ENCODE measurements at places on chromosomes 6 and 20.

DNA sequence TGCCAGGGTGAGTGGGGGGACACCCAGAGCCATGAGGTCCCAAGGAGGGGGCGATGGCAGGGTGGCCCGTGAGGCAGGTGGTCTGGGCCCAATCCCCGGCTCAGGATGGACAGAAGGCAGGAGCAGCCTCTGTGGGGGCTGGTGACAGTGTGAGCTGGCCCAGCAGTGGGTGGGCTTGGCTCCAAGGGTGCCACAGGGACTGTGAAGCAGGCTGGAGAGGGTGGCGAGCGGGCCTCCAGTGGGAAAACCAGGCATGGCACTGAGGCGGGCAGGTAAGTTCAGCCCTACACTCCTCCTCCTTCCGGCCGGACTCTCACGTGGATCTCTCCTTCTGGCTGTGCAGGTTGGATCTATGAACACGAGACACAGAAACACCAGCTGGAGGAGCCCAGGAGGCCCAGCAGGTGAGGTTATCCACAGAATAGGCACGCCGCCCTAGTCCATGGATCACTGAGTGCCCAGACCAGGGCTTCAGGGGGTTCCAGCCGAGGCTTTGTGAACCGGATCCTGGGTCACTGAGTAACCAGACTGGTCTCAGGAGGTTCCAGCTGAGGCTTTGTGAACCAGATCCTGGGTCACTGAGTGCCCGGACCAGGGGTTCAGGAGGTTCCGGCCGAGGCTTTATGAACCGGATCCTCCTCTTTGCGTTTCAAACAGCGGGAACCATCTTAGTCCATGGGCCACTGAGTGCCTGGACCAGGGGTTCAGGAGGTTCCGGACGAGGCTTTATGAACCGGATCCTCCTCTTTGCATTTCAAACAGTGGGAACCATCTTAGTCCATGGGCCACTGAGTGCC is 76.4 kb upstream of the BHLHE23 start:
- DNase-seq = peak; percentile 26

GRCh38 chr20:46388937-46389336 is 17.5 kb downstream of the ELMO2 start:
- DNase-seq = no peak

DNA sequence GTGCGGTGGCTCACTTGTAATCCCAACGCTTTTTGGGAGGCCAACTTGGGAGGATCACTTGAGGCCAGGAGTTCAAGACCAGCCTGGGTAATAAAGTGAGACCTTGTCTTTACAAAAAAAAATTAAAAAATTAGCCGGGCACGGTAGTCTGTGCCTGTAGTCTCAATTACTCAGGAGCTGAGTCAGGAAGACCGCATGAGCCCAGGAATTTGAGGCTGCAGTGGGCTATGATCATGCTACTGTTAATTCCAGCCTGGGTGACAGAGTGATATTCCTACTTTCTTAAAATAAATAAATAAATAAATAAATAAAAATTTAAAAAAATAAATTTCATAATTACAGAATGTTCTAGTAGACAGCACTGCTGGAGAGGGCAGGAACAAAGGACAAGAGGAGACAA is 62.4 kb downstream of the DST start:
- DNase-seq = no peak

GRCh38 chr6:89932245-89932802 is 38.1 kb downstream of the GJA10 start:
- no peak for DNase-seq

GRCh38 chr20:34525709-34526416 is 9.6 kb downstream of the DYNLRB1 start:
- peak; percentile 77 for DNase-seq

DNA sequence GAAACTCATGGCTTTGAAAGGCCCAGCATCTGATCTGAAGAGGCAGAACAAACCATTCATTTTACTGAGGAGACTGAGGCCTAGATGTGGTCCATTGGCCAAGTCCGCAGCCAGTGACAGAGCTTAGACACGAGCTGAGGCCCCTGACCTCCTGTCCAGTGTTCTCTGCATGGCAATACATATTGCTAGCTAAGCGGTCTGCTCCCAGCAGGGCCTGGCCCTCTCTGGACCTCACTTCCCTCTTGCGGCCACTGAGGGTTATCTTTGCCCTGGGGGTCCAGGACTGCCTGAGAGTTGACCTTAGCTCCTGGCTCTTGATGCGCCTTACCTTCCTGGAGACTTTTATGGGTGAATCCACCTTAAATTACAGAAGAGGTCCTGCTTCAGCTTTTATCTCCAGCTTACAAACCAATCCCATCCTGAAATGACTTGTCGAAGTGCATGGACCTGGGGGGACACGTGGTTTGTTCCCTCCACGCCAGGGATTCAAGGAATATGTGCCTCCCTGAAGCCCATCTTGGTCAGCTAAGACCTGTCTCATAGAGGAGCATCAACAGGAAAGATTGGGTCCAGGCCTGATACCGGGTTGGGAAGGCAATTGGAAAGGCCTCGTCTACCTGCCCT is 75.6 kb downstream of the CNBD2 start:
- no peak for DNase-seq

GRCh38 chr6:6811128-6812009 is 222.8 kb downstream of the LY86 start:
- no peak for DNase-seq

DNA sequence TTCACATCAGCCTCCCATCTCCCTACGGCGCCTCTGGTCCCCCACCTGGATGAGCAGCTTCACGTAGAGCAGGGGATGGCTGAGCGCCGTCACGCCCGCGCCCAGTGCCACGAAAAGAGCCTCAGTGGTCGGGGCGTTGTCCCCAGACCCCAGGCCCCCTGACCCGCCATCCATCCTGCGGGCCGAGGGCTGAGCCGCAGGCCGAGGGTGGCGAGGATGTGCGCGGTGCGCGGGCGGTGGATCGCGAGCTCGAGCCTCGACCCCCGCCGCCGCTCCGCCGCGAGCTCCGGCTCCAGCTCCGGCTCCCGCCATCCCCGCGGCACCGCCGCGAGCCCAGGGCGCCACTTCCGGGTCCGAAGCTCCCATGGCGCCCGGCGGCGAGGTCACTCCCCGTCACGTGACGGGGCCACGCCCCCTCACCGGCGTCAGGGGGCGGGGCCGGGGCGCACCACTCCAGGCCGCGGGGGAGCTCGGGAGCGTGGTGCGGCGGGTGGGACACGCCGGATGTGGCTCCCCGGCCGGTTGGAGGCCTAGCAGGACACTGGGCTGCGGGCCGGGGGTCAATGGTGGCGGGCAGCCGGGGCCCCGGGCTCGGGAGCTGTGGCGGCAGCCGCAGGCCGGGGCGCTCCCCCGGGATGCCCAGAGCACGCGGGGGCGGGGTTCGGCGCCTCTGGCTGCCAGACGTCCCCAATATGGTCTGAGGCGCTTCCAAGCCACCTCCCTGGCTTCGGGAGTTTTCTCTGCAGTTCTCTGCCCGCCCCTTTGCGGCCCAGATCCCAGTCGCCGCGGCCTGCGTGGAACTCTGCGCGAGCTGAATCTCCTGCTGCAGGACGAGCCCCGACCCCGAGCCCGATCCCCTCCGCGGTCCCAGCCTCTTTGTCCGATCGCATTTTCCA is at the start of gene MTCH1:
Gene MTCH1 (minus strand): TSS at position 389 of the 896 bp plus-strand sequence. CDS start 23 bp downstream, at position 366.
- peak; percentile 93 for DNase-seq

DNA sequence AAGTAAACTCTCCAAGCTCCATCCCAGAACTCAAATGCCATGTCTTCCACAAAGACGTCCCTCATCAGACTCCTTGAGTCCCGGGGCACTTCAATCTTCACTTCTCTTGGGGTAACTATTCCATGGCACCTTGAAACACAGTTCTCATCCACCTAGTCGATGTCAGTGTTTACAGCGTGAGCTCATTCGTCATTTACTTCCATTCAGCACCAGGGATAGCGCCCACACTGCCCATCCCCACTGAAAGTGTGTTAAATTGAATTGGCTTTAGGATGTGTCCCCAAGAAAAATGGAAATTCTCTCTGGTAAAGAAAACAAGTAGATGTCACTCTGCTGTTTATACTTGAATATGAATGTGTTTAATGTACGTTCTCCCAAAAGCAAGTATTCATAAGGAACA is 31.3 kb downstream of the KCNK15 start:
- no peak for DNase-seq

GRCh38 chr6:92887871-92888270 is 531.5 kb downstream of the EPHA7 start:
- DNase-seq = no peak

DNA sequence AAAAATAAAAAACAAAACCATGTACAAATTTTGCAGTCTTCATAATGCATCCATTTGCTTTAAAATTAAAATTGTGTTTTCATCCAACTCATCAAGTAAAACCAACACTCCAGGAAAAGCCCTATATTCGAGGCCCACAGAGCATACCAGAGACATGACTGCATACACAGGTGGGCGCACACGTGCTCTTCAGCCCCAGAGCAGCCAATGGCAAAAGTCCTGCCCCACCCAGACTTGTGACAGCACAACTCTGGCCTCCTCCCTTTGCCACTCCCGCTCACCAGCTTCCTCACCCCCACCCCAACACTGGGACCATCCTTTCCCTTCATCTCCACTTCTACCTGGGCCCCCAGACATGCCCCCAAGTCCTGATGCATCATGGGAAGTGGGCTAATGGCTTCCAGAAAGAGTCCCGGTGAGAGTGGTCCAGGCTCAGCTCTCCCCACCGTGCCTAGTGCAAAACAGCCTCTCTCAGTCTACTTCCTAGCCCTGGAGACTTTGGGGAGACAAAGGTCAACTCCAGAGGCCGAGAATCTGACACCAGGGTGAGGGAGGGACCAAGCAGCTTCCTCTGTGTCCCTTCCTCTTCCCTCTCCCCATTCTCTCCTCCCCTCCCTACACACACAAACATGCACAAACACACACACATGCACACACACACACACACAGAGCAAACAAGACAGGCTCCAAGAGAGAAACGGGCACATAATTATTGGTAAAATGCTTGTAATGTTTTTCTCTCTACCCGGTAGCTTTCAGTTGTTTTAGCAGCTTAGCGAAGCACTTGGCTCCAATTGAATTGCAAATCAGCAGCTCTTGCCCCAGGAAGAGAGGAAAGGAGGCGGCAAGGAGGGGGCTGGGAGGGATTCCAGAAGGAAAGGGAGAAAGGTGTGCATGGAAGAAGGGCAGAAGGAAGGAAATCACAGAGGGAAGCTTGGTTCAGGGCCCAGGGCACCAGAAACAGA is 14.3 kb downstream of the GRM4 start:
- no peak for DNase-seq

- no peak for DNase-seq
Measured at GRCh38 chr20:58853976-58854637, 1.6 kb downstream of the GNAS start.

GRCh38 chr6:3751730-3752530 is 417 bp upstream of the PXDC1 start:
- peak; percentile 92 for DNase-seq

- no peak for DNase-seq
Measured at GRCh38 chr6:109296971-109297372, 85.3 kb downstream of the CD164 start.

- DNase-seq = no peak
Measured at GRCh38 chr6:6234963-6235362, 85.5 kb downstream of the F13A1 start.

GRCh38 chr6:137970368-137970767 is 103.3 kb downstream of the TNFAIP3 start:
- DNase-seq = no peak

- no peak for DNase-seq
Measured at GRCh38 chr6:24330137-24330732, 27.6 kb downstream of the DCDC2 start.

DNA sequence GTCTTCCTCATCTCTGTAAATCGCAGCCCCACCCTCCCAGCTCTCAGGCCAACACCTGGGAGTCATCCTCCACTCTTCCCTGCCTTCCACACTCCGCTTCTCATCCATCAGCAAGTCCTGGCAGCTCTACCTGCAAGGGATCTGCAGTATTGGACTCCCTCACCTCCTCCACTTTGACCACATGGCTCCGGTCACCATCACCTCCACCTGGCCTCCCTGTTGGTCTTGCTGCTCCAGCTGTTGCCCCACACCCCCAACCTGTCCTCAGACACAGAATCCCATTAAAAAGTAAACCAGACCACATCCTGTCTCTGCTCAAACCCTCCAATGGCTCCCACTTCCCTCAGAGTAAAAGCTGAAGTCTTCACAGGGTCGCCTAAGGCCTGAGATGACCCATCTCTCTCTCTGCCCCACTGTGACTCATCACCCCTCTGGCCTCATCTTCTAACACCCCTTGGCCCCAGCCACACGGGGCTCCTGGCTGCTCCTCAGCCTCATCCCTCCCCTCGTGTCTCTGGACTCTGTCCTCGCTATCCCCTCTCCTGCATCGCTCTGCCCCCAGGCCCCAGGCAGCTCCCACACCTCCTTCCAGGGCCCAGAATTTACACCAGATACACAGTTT is 185.1 kb upstream of the SULF2 start:
- DNase-seq = no peak

DNA sequence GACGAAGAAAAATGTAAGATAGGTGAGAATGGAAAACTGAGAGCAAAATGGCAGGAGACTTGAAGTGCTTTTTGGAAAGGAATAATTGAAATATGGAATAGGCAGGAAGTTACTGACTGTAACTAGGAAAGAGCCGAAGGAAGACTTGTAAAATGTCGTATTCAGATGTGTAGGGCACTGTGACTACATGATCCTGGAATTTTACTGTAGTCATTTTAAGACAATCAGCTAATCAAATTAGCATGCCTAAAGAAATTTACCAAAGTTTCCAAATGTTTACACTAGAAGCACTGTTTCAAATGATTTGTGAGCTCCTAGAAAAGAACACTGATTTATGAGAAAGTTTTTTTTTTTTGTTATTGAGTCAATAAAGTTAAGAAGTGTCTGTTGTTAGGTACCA is 21.2 kb upstream of the ADIG start:
- no peak for DNase-seq

DNA sequence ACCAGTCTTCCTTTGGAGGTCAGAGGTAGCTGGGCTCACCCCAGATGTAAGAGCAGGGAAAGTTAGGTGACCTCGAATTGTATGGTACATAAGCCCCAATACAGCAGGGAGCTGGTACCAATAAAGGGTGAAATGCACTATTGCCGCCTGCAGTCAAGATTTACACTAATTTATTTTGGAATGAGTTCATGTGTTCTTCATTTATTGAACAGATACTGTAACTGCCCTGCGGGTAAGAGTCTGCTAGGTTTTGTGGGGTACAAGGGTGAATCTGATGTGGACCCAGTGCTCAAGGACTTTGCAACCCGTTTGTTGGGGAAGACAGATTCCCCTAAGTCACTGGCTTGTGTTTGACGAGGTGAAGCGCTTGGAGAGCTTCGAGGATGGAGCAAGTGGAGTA is 2.5 kb upstream of the DNAJC5 start:
- DNase-seq = no peak

DNA sequence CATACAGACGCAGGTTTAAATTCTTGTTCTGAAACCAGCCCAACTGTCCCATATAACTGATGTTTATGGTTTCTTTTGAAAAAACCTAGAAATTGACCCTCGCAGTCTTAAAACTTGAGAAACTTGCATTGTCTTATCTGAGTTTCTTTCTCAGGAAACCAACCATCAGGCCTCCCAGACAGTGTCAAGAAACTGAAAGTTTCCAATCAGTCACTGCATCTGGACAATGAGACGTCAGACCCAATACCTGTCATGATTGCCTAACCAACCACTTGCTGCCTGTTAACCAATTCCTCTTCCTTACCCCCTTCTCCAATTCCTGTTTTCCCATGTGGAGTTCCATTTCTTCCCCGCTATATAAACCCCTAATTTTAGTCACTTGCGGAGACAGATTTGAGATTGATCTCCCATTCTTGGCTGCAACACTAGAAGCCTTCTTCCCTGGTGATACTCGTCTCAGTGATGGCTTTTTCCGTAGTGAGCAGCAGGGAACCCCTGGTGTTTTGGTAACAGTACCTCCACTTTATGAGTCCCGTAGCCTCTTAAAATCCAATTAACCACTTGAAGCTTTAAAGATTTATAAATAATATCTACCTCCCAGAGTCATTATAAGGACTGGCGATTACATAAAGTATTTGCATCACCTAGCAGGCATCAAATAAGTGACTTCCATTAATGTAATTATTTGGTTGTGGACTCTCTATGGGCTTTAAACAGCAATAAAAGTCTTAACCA is 49.3 kb downstream of the GPR63 start:
- no peak for DNase-seq

All from lower lobe of right lung (tissue), 2 donors.